Endothelial cell of umbilical vein (primary cell): ENCODE measurements at places on chromosomes 1 and 21. TPM values are rescaled to one million over a fixed set of nuclear protein-coding genes. Genes with fewer than 3 reads are reported as not detected.
A peak's percentile ranks its signal among the peaks of the same experiment; 100 is the strongest.

GRCh38 chr1:165628147-165628822, 2.7 kb upstream of the MGST3 start:
- no peak overlapping the region for H3K4me3 ChIP-seq
- no peak for DNase-seq
- H3K27ac ChIP-seq: no peak overlapping the region
- no peaks in the 10 kb centered on the region for H3K36me3 ChIP-seq

DNA sequence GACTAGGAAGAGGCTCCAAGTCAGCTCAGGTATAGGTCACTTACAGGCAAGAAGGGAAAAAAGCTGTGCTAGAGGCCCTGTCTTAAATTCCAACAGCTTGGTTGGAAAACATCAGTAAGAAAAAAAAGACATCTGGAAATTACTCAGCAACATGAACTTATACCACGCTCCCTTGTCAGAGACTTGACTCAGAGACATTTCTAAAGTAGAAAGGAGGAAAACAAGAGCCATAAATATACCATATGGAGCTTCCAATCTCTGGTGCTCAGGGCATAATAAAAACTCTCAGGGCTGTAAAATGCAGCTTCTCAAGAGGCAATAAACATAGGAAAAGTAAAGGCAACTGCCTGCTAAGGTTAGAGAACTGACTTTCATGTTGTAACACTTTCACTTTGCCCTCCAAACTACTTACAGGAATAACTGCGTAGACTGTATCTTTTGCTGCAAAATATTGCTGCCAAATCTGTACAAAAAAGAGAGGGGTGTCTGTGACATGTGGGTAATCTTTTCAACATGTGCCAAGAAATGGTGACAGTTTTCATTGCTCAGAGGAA, 14.7 kb downstream of the ATPAF1 start:
- no peak overlapping the region for H3K4me3 ChIP-seq
- no peaks in the 10 kb centered on the region for H3K4me1 ChIP-seq
- no peaks in the 10 kb centered on the region for H3K27me3 ChIP-seq
- no peak for DNase-seq

- no peaks in the 10 kb centered on the region for H3K27me3 ChIP-seq
- no peak overlapping the region for H3K27ac ChIP-seq
- no peaks in the 10 kb centered on the region for H3K36me3 ChIP-seq
- DNase-seq: no peak
These were observed 23.7 kb upstream of the FMO2 start for GRCh38 chr1:171161431-171161830.

GRCh38 chr21:34824314-34824713, 155.5 kb downstream of the CLIC6 start:
- H3K36me3 ChIP-seq: peaks cover 2% of the 10 kb centered on the region
- no peak overlapping the region for H3K4me3 ChIP-seq
- H3K4me1 ChIP-seq: no peaks in the 10 kb centered on the region
- H3K27ac ChIP-seq: no peak overlapping the region

DNA sequence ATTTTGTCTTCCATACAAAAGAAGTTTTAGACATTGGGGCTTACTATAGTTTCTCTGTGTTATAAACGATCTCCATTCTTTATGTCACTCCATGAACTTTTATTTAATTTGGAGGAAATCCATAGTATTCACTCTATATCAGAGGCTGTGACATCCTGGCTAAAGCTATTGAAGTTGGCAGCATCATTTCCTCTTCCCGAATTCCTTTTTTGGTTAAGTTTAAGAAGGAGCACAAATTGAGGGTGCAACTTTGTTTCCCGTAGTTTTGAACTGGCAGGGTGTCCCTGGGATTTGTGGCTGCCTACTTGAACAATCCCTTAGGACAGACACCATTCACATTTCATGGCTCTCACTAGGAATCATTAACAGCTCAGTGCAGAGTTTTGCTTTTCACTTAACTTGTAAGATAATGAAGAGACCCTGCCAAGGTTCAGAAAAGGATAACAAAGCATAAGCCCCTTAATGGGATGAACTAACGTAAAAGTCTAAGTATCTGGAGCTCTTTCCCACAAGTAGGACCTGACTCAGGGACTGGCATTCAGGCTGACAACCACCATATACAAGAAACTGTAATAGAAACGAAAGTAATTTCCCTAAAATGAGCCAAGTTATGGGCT, 13.9 kb downstream of the S1PR1 start:
- H3K27ac ChIP-seq: peak overlapping the region; percentile 88
- H3K36me3 ChIP-seq: no peaks in the 10 kb centered on the region
- H3K27me3 ChIP-seq: no peaks in the 10 kb centered on the region
- peak; percentile 75 for DNase-seq

DNA sequence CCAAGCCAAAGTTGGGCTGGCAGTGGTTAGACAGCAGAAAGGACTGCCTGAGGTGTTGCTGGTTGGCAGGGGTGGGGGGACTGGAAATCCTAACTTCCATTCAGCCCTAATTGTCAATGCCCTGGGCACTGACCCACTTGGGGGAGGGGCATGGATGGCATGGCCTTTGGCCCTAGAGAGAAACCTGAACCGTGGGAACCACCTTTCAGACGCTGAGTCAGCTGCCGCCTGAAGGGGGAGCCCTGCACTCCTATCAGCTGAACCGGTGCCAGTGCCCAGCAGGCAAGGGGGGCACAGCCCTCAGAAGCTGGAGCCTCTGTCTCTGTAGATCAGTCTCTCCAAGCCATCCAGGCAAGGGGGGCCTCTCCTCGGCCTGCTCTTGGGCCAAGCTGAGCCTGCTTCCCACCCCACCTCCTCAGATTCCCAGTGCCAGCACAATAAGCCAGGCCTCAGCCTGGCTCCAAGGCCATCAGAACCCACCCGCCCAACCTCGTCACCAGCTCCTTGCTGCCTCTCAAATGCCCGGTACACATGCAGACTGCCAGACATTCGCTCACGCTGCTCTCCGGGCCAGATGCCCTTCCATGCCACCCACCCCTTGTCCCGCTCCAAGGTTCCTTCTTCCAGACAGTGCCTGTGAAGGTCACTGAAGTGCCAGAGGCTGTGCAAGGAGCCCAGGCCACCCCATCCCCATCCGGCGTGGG, 11.6 kb downstream of the TINAGL1 start:
- peak; percentile 86 for DNase-seq
- peak overlapping the region; percentile 92 for H3K27ac ChIP-seq
- H3K4me1 ChIP-seq: peaks cover 39% of the 10 kb centered on the region
- H3K4me3 ChIP-seq: no peak overlapping the region
- no peaks in the 10 kb centered on the region for H3K27me3 ChIP-seq

DNA sequence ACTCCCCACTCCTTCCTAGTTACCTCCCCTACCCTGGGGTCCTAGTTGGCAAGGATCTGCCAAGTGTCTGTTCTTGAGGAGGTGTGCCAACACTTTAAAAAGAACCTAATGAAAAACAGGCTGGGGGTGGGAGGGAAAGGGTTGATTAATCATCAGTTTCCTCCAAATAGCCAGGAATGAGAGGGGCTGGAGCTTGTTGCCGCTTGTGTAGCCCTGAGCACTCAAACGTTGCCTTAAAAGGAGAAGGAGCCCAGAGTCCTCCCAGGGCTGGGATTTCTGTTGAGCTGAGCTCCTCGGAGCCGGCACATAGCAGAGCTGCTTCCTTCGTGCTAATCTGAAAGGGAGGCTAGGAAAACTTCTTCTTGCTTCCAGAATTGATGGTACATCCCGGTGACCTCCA, 15.9 kb downstream of the SHISA4 start:
- DNase-seq: peak; percentile 81
- H3K27me3 ChIP-seq: no peaks in the 10 kb centered on the region
- no peaks in the 10 kb centered on the region for H3K36me3 ChIP-seq
- no peak overlapping the region for H3K4me3 ChIP-seq
- H3K4me1 ChIP-seq: peaks cover 13% of the 10 kb centered on the region

DNA sequence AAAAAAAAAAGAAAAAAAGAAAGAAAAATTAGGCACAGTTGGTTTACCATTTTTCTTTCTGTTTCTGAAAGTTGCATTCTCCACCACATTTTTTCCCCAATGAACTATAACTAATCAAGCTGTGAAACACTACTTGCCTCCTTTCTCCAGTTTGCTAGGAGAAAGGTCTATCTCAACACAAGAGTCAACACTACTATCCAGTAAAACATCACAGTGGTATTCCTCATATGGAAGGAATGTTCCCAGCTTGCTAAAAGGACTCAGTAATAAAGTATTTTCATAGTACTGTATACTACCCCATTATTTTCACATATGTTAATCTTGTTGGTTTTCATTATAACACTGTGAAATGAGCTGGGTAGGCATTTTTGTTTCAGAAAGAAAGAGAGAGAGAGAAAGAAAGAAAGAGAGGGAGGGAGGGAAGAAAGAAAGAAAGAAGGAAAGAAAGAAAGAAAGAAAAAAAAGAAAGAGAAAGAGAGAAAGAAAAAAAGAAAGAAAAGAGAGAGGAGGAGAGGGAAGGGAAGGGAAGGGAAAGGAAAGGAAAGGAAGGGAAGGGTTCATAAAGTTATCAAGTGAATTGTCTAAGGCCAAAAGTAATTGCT, 7.9 kb downstream of the PTGER3 start:
- no peaks in the 10 kb centered on the region for H3K36me3 ChIP-seq
- H3K4me3 ChIP-seq: no peak overlapping the region
- no peak for DNase-seq
- no peak overlapping the region for H3K27ac ChIP-seq
- peaks cover 8% of the 10 kb centered on the region for H3K27me3 ChIP-seq

Gene IRF6
- 22.1 and 42.0 TPM in 2 replicates for total RNA-seq

- peaks cover 4% of the 10 kb centered on the region for H3K27me3 ChIP-seq
- H3K4me3 ChIP-seq: peak within 1 kb of the TSS; percentile 50
- peaks cover 9% of the 10 kb centered on the region for H3K4me1 ChIP-seq
- peak within 1 kb of the TSS; percentile 28 for H3K27ac ChIP-seq
- no peaks in the 10 kb centered on the region for H3K36me3 ChIP-seq
These were observed at the start of gene COL6A1 for GRCh38 chr21:45981151-45982091. COL6A1 (plus strand) TSS chr21:45981770; CDS start chr21:45981851, 81 bp downstream.

Gene DISP1
- total RNA-seq: 2.4 and 3.9 TPM in 2 replicates

GRCh38 chr21:42234464-42235241, 15.7 kb downstream of the ABCG1 start:
- peak overlapping the region; percentile 74 for H3K27ac ChIP-seq
- H3K4me1 ChIP-seq: peaks cover 26% of the 10 kb centered on the region
- H3K27me3 ChIP-seq: peaks cover 7% of the 10 kb centered on the region
- DNase-seq: peak; percentile 52

DNA sequence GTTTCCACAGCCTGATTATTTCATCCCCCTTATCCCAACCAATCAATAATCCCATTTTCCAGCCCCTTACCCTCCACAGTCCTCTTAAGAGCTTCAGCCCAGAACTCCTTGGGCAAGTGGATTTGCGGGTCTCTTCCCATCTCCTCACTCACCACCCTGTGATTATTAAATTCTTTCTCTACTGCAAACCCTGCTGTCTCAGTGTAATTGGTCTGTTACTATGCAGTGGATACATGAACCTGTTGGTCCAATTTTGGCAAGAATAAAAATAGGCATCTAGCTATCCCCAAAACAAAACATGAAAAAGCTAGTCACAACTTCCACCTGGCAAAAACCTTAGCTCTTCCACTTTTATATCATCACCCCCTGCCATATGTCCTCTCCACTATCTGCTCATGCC, 36.2 kb upstream of the TNFSF4 start:
- no peaks in the 10 kb centered on the region for H3K36me3 ChIP-seq
- no peak overlapping the region for H3K4me3 ChIP-seq
- H3K4me1 ChIP-seq: no peaks in the 10 kb centered on the region
- no peak for DNase-seq

DNA sequence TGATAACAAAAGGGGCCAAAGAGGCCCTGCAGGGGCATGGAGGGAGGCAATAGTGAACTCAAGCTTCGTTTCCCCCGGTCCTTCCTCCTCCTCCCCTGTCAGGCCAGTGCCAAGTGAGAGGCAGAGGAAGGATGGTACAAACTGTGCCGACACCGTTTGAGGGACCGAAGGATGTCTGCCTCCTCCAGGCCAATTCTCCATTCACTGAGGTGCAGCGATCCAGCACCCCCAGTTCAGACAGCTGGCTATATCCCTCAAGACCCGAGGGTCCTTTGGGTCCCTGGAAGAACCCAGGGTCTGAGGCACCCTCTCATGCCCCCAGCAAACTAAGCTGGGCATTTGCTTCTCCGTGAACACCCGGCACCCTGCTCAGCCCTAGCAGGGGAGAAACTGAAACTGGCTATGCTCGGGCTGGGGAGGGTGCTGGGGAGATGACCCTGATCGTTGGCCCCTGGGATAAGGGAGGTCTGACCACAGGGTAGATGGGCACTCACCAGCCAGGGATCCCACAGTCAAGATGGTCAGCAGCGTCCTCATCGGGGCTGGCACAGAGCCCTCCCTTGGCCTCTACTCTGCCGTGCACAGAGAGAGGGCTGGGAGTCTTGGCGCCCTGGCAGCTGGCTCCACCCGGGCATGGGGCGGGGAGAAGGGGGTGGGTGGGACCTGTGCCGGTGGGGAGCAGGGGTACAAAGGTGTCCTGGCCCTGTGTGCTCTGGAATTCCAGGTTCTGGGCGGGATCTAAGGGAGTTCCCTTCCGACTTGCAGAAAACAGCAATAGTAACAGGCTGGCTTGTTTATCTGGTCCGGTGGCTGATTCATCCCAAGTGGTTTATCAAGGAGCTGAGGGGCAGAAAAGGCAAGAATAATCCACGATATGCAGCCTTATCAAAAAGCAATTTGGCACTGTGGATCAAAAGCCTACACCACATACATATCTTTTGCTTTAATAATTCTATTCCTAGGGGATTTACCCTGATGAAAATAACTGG, at the start of gene IL22RA1:
Gene IL22RA1 (minus strand): TSS at position 595 of the 989 bp plus-strand sequence. CDS start 58 bp downstream, at position 537.
- no peak for DNase-seq
- H3K27me3 ChIP-seq: peaks cover 2% of the 10 kb centered on the region
- H3K4me3 ChIP-seq: no peak within 1 kb of the TSS
- no peak within 1 kb of the TSS for H3K27ac ChIP-seq
- H3K4me1 ChIP-seq: no peaks in the 10 kb centered on the region
- no peaks in the 10 kb centered on the region for H3K36me3 ChIP-seq

DNA sequence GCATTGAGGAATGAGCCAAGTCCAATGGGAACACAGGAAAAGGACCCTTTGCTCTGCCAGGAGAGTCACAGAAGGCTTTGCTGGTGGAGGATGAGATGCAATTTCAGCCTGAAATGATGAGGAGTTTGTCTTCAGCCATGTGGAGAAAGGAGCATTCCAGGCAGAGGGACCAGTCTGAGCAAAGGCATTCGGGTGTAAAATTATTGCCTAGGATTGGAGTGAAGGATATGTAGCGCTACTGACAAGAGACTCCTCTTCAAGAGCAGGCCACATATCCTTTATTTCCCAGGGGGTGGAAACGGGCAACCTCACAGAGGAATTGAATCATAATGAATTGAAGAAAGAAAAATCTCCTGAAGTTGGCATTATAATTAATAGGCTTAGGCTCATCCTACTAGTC, 1.1 kb upstream of the CSF1 start:
- H3K36me3 ChIP-seq: no peaks in the 10 kb centered on the region
- H3K4me1 ChIP-seq: peaks cover 8% of the 10 kb centered on the region
- DNase-seq: no peak

GRCh38 chr1:69073176-69073575, 494.5 kb upstream of the LRRC7 start:
- DNase-seq: no peak
- no peaks in the 10 kb centered on the region for H3K36me3 ChIP-seq
- no peak overlapping the region for H3K27ac ChIP-seq
- H3K4me3 ChIP-seq: no peak overlapping the region
- H3K4me1 ChIP-seq: no peaks in the 10 kb centered on the region

Gene HHAT
- total RNA-seq: 2.4 TPM in 2 replicates

Gene TDRD10
- total RNA-seq: 3.9 and 6.1 TPM in 2 replicates

GRCh38 chr1:113451710-113452109, 61.4 kb downstream of the MAGI3 start:
- H3K4me3 ChIP-seq: no peak overlapping the region
- peak; percentile 19 for DNase-seq
- no peaks in the 10 kb centered on the region for H3K27me3 ChIP-seq
- peaks cover 22% of the 10 kb centered on the region for H3K4me1 ChIP-seq
